ENCODE measurements at places on chromosomes 6 and 20.

DNA sequence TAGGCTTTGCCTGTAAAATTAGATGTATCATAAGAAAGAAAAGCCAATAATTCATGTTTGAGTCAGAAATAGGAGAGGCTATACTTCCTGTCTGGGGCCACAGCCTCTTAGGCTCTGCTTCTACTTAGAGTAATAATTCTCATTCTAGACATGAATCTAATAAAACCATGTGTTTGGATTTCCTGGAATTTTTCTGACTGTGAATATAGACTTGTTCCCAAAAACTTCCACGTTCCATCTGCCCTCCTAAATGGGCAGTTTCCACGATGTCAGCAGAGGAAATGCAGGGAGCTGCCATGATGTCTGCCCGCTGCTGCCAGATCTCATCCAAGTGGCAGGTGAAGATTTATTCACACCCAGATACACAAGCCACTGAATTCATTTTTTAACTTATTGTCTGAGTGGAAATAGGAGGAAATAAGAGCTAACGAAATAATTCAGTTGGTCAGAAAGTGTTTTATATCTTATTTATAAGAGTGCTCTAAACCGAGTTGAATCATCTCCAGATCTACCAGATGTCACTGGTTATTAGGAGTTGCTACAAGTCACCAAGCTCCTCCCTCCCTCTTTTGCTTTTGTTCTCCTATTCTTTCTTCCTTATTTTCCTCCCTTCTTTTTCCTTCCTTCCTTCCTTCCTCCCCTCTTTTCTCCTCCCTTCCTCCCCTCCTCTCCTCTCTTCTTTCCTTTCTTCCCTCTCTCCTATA, 69.3 kb downstream of the ALDH8A1 start:
- DNase-seq, result no peak

DNA sequence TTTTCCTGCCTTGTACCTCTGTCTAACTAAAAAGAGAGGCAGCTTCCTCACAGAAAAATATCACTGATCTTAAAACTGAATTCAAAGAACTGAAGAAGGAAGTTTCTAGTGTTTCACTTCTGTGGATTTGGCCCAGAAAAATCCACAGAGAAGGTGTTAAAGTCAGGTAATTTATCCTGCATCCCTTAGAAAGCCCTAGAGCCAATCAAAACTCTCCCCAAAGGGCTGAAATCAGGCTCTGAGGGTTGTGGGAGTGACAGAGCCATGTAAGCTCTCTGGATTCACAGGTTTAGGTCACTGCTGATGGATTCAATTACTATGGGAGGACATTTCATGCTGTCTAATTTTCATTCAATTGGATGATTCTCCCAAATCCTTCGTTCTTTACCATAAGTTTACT, 152.3 kb downstream of the OR2B2 start:
- DNase-seq, result no peak

GRCh38 chr6:158760618-158761250, 58.4 kb downstream of the EZR start:
- DNase-seq, result no peak

- DNase-seq, result no peak
Observed at GRCh38 chr6:52301326-52301725, 16.8 kb upstream of the MCM3 start.

- DNase-seq, result no peak
Observed at GRCh38 chr20:50185426-50185825, 5.2 kb upstream of the CEBPB start.

GRCh38 chr6:11414176-11414963, 123.2 kb upstream of the TMEM170B start:
- no peak for DNase-seq

GRCh38 chr20:24814556-24815195, 134.4 kb upstream of the CST7 start:
- DNase-seq, result no peak

- no peak for DNase-seq
Observed at GRCh38 chr6:38282911-38283310, 356.8 kb downstream of the BTBD9 start.

- DNase-seq, result no peak
Observed at GRCh38 chr20:64041040-64041780, 5.2 kb downstream of the C20orf204 start.

GRCh38 chr6:3729603-3730344, 21.7 kb downstream of the PXDC1 start:
- DNase-seq, result no peak

DNA sequence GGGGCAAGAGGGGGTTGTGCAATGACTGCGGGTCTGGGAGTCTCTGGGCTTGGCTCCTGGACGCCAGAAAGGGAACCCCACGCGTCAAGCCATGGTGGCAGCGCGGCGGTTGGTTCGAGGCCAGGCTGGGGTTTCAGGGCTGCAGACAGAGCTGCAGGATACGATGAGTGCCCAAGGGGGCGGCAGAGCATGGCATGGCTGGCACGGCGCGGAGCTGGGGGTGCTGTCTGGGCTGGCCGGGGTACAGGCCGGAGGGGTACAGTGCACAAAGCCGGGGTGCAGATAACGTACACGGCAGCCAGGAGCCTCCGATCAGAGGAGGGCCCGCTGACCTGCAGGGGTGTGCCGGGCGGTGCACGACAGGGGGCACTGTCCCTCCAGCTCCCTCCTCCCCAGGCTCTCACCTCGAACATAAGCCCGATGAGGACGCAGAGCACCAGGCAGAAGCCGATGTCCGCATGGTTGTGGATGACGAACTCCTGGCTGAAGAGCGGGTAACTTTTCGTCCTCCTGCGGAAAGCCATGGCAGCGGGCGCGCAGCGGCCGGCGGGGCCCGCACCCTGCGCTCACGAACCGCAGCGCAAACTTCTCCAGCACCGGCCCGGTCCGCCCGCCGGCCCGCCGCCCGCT, 353 bp downstream of the TRAM2 start:
- DNase-seq, result peak; percentile 32

GRCh38 chr6:66896415-66896814, 1189.4 kb upstream of the EYS start:
- no peak for DNase-seq

DNA sequence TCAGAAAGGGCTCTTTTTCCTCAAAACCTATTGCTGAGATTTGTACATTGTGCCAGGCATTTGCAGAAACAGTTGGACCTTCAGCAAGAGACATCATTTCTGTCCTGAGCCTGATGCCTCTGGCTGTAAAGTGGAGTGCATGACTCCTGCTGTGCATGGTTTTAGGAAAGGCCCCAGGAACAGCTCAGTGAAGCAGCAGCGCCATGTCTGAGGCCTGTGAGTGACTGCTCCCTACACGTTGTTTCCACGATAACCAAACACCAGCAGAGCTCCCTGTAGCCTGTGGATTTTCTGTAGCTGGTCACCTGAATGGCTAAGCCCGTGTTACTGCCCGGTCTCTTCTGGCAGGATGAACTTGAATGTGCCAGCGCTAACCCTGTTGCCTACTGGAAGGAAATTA, 232.5 kb downstream of the TFAP2C start:
- no peak for DNase-seq

DNA sequence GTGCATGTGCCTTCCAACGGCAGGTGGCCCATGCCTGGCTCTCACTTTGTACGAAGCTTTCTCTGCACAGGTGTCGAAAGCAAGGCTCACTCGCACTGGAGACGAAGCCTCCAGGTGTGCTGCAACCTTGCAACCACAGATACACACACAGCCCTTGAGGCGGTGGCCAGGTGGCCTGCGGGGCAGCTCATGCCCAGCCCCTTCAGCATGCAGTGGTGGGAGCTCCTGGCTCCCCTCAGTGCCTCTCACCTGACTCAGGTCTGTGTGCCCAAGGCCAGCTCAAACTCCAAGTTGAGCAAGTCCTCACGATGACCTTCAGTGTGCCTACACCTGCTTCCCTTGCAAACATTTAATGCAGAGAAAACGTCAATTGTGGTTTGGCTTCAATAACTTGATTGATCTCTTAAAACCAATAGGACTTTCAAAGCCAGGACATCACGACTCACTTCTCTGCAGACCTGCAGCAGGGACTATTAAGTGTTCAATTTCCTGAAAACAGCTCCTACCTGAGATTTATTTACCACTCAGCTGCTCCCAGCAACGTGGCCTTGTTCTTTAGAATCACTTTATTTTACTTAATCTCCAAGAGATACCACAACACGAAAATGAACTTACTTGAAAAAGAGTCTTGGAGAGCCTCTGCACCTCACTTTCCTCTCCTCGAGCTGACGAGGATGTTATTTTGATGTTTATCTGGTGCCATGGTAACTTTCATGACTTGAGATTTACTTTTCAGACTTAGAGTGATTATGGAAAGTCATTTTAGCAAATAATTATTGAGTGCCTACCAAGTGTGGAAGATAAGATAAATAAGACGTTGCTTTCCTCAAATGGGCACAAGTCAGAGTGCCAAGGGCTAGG, 86.3 kb downstream of the SLC22A23 start:
- DNase-seq, result no peak

- DNase-seq, result no peak
Observed at GRCh38 chr6:35080016-35080680, 61.0 kb downstream of the TCP11 start.

DNA sequence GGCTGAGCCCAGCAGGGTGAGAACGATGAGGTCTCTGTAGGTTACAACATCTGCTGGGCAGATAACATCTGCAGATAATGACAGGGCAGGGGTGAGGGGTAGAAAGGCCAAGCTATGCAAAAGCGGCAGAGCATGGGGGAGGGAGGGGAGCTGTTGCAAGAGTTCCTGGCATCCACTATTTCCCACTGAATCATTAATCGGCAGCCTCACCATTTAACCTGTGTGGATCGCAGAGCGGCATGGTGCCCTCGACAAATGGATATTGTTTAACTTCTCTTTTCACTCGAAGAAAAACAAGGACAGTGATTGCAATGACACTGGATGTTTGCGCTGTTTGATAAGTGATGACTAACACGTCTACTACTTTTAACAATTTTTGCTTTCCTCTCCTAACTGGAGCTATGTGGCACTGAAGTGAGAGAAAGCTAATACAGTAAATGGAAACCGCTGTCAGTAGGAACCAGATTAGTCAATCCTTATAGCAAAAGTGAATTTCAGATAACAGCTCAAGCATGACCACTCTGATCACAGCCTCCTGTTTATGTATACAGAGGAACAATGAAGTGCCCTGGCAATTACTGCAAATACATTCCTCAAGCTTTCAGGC, 381.5 kb downstream of the TFAP2A start:
- no peak for DNase-seq

GRCh38 chr6:83600459-83600858, 88.1 kb downstream of the PRSS35 start:
- DNase-seq, result no peak

GRCh38 chr6:33716890-33717632, 5.6 kb upstream of the UQCC2 start:
- DNase-seq, result no peak

GRCh38 chr6:167706313-167707109, 120.2 kb upstream of the AFDN start:
- DNase-seq, result peak; percentile 36

- no peak for DNase-seq
Observed at GRCh38 chr6:11478586-11478985, 59.0 kb upstream of the TMEM170B start.

Measured in activated T-helper 1 cell treated with Interleukin-2 at 50 U/mL for 16 hours (primary cell).